Activated naive CD4-positive, alpha-beta T cell treated with anti-CD3 and anti-CD28 coated beads for 36 hours (primary cell): ENCODE measurements at places on chromosomes 5 and 9. TPM values are rescaled to one million over a fixed set of nuclear protein-coding genes. Genes with fewer than 3 reads are reported as not detected.

DNA sequence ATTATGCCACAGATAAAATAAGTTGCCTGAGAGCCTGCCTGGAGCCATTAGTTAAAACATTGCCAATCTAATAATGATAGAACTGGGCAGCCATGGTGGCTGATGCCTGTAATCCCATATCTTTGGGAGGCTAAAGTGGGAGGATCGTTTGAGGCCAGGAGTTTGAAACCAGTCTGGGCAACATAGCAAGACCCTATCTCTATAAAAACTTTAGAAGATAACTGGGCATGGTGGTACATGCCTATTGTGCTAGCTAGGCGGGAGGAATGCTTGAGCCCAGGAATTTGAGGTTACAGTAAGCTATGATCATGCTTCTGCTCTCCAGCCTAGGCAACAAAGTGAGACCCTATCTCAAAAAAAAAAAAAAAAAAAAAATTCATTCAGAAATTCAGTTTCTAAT, 52.6 kb downstream of the RAI14 start:
- no peak overlapping the region for H3K27ac ChIP-seq
- H3K4me3 ChIP-seq = no peak overlapping the region
- H3K36me3 ChIP-seq = no peaks in the 10 kb centered on the region
- no peaks in the 10 kb centered on the region for H3K27me3 ChIP-seq

DNA sequence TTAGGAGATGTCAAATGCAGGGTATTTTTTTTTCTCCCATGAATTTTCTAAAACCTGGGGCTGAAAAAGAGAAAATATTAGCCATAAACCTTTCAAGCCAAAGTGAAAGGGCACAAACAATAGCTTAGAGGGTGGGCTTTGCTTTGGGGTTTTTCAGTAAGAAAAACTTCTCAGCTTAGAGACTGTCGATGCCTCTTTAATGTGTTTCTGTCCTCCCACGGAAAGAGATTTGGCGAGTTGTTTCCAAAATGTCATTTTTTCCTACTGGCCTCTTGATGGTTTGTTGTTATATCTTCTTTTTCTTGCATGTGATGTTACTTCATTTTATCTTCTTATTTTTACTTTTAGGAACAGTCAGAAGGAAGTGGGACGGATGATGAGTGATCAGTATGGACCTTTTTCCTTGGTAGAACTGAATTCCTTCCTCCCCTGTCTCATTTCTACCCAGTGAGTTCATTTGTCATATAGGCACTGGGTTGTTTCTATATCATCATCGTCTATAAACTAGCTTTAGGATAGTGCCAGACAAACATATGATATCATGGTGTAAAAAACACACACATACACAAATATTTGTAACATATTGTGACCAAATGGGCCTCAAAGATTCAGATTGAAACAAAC, 177.3 kb downstream of the SMARCA2 start:
- DNase-seq = no peak
- peaks cover 60% of the 10 kb centered on the region for H3K36me3 ChIP-seq
- H3K4me3 ChIP-seq = no peak overlapping the region
- no peaks in the 10 kb centered on the region for H3K27me3 ChIP-seq

- no peak overlapping the region for H3K4me3 ChIP-seq
- no peaks in the 10 kb centered on the region for H3K36me3 ChIP-seq
- H3K27me3 ChIP-seq = peaks cover 8% of the 10 kb centered on the region
- H3K4me1 ChIP-seq = no peaks in the 10 kb centered on the region
- no peak for DNase-seq
- H3K27ac ChIP-seq = no peak overlapping the region
Measured at GRCh38 chr9:90767523-90768100, 34.0 kb upstream of the SYK start.

DNA sequence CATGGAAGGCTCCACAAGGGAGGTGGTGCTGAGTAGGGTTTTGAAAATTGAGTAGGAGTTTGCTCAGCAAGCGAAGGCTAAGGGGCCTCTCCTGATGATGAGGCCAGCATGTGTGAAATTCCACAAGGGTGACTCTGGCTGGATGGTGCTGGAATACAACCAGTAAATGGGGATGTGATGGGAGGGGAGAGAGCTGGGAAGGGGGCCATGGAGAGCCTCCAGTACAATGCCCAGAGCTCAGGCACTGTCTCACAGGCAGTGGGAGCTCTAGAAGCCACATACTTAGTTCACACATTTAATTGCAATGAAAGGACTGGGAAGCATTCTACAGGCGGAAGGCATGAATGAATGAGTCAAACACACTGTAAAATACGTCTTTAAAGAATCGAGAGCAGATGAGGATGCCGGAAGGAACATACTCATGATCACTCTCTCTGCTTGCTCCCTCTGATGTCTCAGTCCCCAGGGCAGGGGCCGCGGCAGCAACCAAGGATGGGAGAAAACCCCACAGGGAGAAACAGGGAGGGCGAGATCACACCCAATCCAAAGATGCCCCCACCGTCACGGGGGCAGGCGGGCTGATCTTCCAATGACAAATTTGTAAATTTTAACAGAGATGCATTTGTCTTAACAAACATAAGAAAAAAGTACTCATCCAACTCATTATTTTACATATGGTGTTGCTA, 261.0 kb downstream of the NSG2 start:
- no peak overlapping the region for H3K4me3 ChIP-seq
- no peak for DNase-seq
- H3K4me1 ChIP-seq = peaks cover 3% of the 10 kb centered on the region
- H3K27me3 ChIP-seq = peaks cover 22% of the 10 kb centered on the region

DNA sequence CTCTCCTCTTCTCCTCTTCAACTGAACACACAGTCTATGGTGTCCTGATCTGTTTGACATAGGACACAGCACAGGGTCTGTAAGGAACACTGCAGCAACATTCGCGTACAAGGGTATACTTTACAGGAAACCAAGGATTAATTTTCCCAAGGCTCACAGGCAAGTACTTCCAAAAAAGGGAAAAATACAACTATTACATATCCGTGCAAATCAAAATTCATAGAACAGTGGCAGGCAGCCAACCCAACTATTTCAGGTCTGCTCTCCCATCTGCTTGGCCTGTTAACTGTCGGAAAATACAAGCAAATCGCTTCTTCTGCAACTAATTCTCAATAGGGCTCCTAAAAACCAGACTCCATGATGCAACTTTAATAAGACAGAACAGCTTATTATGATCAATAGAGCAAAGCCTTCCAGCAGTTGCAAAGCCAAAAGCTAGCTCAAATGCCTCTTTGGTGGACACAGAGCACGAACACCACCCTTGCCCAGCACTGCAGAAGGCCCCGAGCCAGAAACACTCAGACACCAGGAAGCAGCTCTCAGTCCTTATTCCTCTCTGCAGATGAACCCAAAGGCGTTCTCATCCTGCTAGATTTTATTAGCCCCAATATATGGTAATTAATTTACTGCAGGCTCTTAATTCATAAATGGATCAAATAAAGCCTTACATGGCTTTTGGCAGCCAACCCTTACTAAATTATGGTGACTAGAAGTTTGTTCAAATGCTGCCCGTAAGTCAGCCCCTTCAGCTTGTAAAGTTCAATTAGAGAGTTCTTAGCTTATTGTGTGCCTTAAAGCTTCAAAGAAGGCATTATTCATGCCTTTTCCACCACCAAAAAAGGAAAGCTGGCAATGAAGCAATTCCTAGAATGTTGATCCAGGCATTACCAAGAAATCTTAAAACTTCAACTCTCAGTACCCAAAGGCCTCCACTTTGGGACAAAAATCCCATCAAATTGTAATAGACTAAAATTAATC, 68.8 kb downstream of the ZNF608 start:
- H3K27ac ChIP-seq = no peak overlapping the region
- H3K4me3 ChIP-seq = no peak overlapping the region
- no peaks in the 10 kb centered on the region for H3K36me3 ChIP-seq
- DNase-seq = no peak
- peaks cover 4% of the 10 kb centered on the region for H3K27me3 ChIP-seq
- no peaks in the 10 kb centered on the region for H3K4me1 ChIP-seq

- H3K27me3 ChIP-seq = no peaks in the 10 kb centered on the region
- H3K27ac ChIP-seq = no peak overlapping the region
- H3K4me1 ChIP-seq = peaks cover 11% of the 10 kb centered on the region
- H3K36me3 ChIP-seq = peaks cover 10% of the 10 kb centered on the region
Measured at GRCh38 chr9:111726949-111727348, 65.5 kb downstream of the GNG10 start.

GRCh38 chr5:105504-106070, 13.6 kb downstream of the PLEKHG4B start:
- no peaks in the 10 kb centered on the region for H3K36me3 ChIP-seq
- H3K4me3 ChIP-seq = no peak overlapping the region
- DNase-seq = no peak
- peaks cover 14% of the 10 kb centered on the region for H3K27me3 ChIP-seq

- H3K27ac ChIP-seq = no peak overlapping the region
- no peak for DNase-seq
- no peaks in the 10 kb centered on the region for H3K36me3 ChIP-seq
Measured at GRCh38 chr5:139204196-139204595, 6.0 kb upstream of the SIL1 start.

- peaks cover 13% of the 10 kb centered on the region for H3K4me1 ChIP-seq
- H3K27me3 ChIP-seq = no peaks in the 10 kb centered on the region
- H3K36me3 ChIP-seq = peaks cover 7% of the 10 kb centered on the region
- H3K4me3 ChIP-seq = no peak overlapping the region
Measured at GRCh38 chr5:16508730-16509531, 43.3 kb upstream of the ZNF622 start.

GRCh38 chr5:21807953-21808352, 1045.2 kb downstream of the CDH12 start:
- no peaks in the 10 kb centered on the region for H3K27me3 ChIP-seq
- no peaks in the 10 kb centered on the region for H3K36me3 ChIP-seq
- no peak overlapping the region for H3K4me3 ChIP-seq

GRCh38 chr5:43075319-43076293, 35.5 kb upstream of the ANXA2R start:
- DNase-seq = no peak
- H3K4me3 ChIP-seq = no peak overlapping the region
- peak overlapping the region; percentile 42 for H3K27ac ChIP-seq
- H3K4me1 ChIP-seq = peaks cover 27% of the 10 kb centered on the region

DNA sequence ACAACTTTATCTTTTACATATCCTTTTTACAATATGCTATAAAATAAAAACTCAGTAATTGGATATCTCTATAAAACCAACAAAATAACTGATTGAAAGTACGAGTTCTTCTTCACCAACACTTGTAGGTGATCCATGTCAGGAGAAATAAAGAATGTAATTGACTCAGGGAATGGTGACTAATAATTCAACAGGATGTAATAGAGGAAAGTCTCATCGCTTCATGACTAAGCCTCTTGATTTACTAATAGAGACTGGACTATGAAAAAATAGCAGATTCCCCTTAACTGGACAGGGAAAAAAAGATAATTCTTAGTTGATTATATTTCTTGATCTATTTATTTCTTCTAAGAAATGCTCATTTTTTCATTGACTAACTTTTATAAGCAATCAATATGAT, 507.7 kb upstream of the PTGER4 start:
- H3K27ac ChIP-seq = no peak overlapping the region
- no peak for DNase-seq
- no peaks in the 10 kb centered on the region for H3K27me3 ChIP-seq
- H3K4me1 ChIP-seq = peaks cover 6% of the 10 kb centered on the region

DNA sequence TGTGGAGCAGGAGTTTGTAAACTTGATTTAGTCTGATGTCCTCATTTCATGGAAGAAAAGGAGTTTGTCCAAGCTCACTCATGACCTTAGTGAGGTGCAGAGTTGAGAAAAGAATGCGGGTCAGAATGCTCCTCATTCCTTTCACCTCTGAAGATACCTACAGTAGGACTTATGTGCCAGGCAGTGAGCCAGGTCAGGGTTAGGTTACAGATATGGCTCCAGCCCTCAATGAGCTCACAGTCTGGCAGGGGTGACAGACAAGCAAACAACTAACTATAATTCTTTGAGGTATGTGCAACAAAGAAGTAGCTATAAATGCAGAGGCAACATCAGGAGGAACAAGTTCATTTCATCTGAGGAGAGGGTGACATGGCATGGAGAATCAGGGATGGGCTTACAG, 102.5 kb downstream of the SPATA31D1 start:
- H3K4me3 ChIP-seq = no peak overlapping the region
- H3K36me3 ChIP-seq = no peaks in the 10 kb centered on the region
- H3K4me1 ChIP-seq = no peaks in the 10 kb centered on the region
- no peak overlapping the region for H3K27ac ChIP-seq
- no peaks in the 10 kb centered on the region for H3K27me3 ChIP-seq

GRCh38 chr9:27653957-27654356, 80.7 kb upstream of the C9orf72 start:
- no peak for DNase-seq
- no peak overlapping the region for H3K27ac ChIP-seq
- H3K4me1 ChIP-seq = no peaks in the 10 kb centered on the region
- H3K4me3 ChIP-seq = no peak overlapping the region
- H3K27me3 ChIP-seq = no peaks in the 10 kb centered on the region
- H3K36me3 ChIP-seq = no peaks in the 10 kb centered on the region

GRCh38 chr5:179827680-179828079, 7.0 kb downstream of the SQSTM1 start:
- DNase-seq = peak; percentile 87
- no peaks in the 10 kb centered on the region for H3K27me3 ChIP-seq
- H3K36me3 ChIP-seq = peaks cover 51% of the 10 kb centered on the region
- peak overlapping the region; percentile 88 for H3K27ac ChIP-seq

DNA sequence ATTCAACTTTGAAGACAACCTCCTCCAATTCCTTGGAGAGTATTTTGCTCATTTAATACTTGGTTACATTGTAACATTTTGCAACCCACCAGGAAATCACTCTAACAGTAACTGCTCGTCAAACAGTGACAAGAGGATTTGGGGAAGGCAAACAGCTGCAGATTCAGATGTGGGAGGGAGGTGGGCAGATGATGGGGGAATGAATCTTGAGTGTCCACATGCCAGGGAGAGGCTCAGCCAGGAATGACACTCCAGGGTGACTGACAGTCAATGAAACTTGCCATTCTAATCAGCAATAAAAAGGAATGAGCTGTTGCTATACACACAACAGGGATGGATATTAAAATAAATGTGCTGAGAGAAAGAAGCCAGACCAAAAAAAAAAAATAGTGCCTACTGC, 97.7 kb upstream of the ANKRD55 start:
- H3K27ac ChIP-seq = no peak overlapping the region
- H3K4me3 ChIP-seq = no peak overlapping the region
- H3K27me3 ChIP-seq = no peaks in the 10 kb centered on the region
- H3K36me3 ChIP-seq = peaks cover 7% of the 10 kb centered on the region
- DNase-seq = no peak
- peaks cover 50% of the 10 kb centered on the region for H3K4me1 ChIP-seq

GRCh38 chr9:135910216-135910615, 2.9 kb upstream of the CAMSAP1 start:
- no peak overlapping the region for H3K4me3 ChIP-seq

GRCh38 chr9:113546566-113546965, 83.0 kb downstream of the RGS3 start:
- peaks cover 2% of the 10 kb centered on the region for H3K36me3 ChIP-seq
- no peak overlapping the region for H3K4me3 ChIP-seq
- no peaks in the 10 kb centered on the region for H3K27me3 ChIP-seq
- H3K4me1 ChIP-seq = peaks cover 23% of the 10 kb centered on the region

GRCh38 chr5:20370061-20370460, 382.1 kb upstream of the CDH18 start:
- no peak for DNase-seq
- H3K27me3 ChIP-seq = no peaks in the 10 kb centered on the region
- no peaks in the 10 kb centered on the region for H3K36me3 ChIP-seq
- H3K4me1 ChIP-seq = no peaks in the 10 kb centered on the region
- H3K27ac ChIP-seq = no peak overlapping the region
- H3K4me3 ChIP-seq = no peak overlapping the region

- DNase-seq = no peak
- peaks cover 50% of the 10 kb centered on the region for H3K36me3 ChIP-seq
- no peaks in the 10 kb centered on the region for H3K4me1 ChIP-seq
- no peaks in the 10 kb centered on the region for H3K27me3 ChIP-seq
- no peak overlapping the region for H3K27ac ChIP-seq
Measured at GRCh38 chr9:5052838-5053237, 67.8 kb downstream of the JAK2 start.

Gene GABRB2
- not detected for total RNA-seq

Gene PRR7
- total RNA-seq = 8.2 TPM

Gene CKS2
- 292 TPM for total RNA-seq

Gene LIFR
- total RNA-seq = 0.20 TPM

Gene FOXD4L6
- not detected for total RNA-seq

Gene MARCHF6
- total RNA-seq = 72.5 TPM
